ENCODE measurements at places on chromosomes 4 and X.

DNA sequence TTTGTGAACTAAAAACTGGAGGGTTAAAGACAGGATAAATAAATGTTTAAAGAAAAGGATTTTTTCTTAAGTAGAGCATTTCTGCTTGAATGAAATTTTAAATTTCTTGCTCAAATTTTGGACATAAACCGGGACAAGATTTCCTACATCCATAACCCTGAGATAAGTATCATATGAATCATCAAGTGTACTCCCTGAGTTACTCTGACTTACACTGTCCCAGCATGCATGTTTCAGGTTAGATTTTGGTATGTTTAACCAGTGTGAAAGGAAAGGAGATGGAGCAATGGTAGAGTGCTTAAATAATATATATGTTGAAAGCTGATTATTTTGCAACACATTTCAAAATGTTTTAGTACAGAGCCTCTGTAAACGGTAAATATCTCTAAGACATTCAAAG, 175.2 kb downstream of the ADGRL3 start:
- H3K27ac ChIP-seq = no peak overlapping the region
- no peaks in the 10 kb centered on the region for H3K36me3 ChIP-seq
- no peaks in the 10 kb centered on the region for H3K27me3 ChIP-seq
- DNase-seq = peak; percentile 35

- no peaks in the 10 kb centered on the region for H3K4me1 ChIP-seq
- H3K27ac ChIP-seq = peak overlapping the region; percentile 86
- peaks cover 2% of the 10 kb centered on the region for H3K36me3 ChIP-seq
- H3K4me3 ChIP-seq = peak overlapping the region; percentile 79
- no peak for DNase-seq
Measured at GRCh38 chr4:53378171-53378482, 686 bp downstream of the FIP1L1 start.

GRCh38 chr4:7831858-7832730, 107.6 kb downstream of the AFAP1 start:
- no peak for DNase-seq
- H3K27me3 ChIP-seq = no peaks in the 10 kb centered on the region
- peaks cover 26% of the 10 kb centered on the region for H3K4me1 ChIP-seq
- peak overlapping the region; percentile 86 for H3K27ac ChIP-seq
- no peak overlapping the region for H3K4me3 ChIP-seq

GRCh38 chrX:40068048-40068447, 29.7 kb downstream of the BCOR start:
- H3K4me1 ChIP-seq = no peaks in the 10 kb centered on the region
- H3K27me3 ChIP-seq = no peaks in the 10 kb centered on the region
- DNase-seq = no peak
- no peak overlapping the region for H3K27ac ChIP-seq
- H3K4me3 ChIP-seq = no peak overlapping the region
- H3K36me3 ChIP-seq = no peaks in the 10 kb centered on the region

- DNase-seq = no peak
- H3K27ac ChIP-seq = no peak overlapping the region
- no peaks in the 10 kb centered on the region for H3K36me3 ChIP-seq
- no peak overlapping the region for H3K4me3 ChIP-seq
Measured at GRCh38 chr4:184282251-184282713, 64.6 kb upstream of the ENPP6 start.

- H3K36me3 ChIP-seq = no peaks in the 10 kb centered on the region
- H3K4me1 ChIP-seq = no peaks in the 10 kb centered on the region
- H3K4me3 ChIP-seq = no peak overlapping the region
Measured at GRCh38 chr4:101321481-101322042, 25.8 kb downstream of the PPP3CA start.

DNA sequence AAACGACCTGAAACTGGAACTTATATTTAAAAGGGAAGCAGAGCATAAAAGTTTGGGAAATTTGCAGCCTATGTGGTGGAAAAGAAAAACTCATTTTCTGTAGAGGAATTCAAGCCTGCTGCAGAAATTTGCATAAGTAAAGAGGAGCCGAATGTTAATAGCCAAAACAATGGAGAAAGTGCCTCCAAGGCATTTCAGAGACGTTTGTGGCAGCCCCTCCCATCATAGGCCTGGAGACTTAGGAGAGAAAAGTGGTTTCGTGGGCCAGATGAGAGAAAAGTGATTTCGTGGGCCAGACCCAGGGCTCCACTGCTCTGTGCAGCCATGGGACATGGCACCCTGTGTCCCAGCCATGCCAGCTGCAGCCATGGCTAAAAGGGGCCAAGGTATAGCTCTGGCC, 361.9 kb downstream of the PCDH19 start:
- H3K4me3 ChIP-seq = no peak overlapping the region
- no peak overlapping the region for H3K27ac ChIP-seq
- no peak for DNase-seq
- no peaks in the 10 kb centered on the region for H3K27me3 ChIP-seq
- no peaks in the 10 kb centered on the region for H3K36me3 ChIP-seq

DNA sequence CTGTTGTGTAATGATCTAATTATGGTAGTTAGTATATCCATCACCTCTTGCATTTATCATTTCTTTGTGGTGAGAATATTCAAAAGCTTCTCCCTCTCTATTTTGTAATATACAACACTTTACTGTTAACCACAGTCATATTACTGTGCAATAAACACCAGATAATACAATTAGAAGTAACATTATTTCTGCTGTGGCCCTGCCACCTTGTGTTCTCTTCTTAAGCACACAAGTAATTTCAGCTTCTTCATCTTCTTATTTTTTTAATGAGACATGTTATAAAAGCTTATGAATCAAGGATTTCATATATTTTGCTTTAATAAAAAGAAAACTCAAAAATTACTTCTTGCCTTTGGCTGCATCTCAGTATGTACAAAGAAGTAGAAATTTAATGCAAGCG, 675.2 kb upstream of the INTU start:
- H3K27ac ChIP-seq = no peak overlapping the region
- no peaks in the 10 kb centered on the region for H3K27me3 ChIP-seq
- H3K4me3 ChIP-seq = no peak overlapping the region
- H3K36me3 ChIP-seq = no peaks in the 10 kb centered on the region

GRCh38 chr4:85445050-85445639, 29.8 kb upstream of the ARHGAP24 start:
- no peaks in the 10 kb centered on the region for H3K27me3 ChIP-seq
- no peaks in the 10 kb centered on the region for H3K36me3 ChIP-seq
- no peak for DNase-seq
- H3K27ac ChIP-seq = no peak overlapping the region
- no peak overlapping the region for H3K4me3 ChIP-seq

DNA sequence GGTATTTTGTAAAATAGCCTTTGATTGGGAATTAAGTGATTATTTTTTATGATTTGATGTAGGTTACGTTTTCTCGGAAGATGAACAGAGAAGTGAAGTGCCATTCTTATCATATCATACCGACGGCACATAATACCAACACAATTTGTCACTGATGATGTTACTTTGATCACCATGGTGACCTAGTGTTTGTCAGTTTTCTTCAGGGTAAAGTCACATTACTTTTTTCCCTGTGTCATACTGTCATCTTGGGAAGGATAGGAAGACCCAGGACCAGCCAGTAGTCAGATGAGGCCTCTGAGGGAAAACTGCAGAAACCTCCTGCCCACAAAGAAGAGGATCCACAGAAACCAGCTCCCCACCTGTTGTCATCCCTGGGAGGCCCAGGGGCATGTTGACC, 1.3 kb upstream of the MAGEC1 start:
- no peaks in the 10 kb centered on the region for H3K36me3 ChIP-seq
- H3K4me1 ChIP-seq = no peaks in the 10 kb centered on the region
- no peak for DNase-seq
- H3K27ac ChIP-seq = no peak overlapping the region
- no peaks in the 10 kb centered on the region for H3K27me3 ChIP-seq

DNA sequence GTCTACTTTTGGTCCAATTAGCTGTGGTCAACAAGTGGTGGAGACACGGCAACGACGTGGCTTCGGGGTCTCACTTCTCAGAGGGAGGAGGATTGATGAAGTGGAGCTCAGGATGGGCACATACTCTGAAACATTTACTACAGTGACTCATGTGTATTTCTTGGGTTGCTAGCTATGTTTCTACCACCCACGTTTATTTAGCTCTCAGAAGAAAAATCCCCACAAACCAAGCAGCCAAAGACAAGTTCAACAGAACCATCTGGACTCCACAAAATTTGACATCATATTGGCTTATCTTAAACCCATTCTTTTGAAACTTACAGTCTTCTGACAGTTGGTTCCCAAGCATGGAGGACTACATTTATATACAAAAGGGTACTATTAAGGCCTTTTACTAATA, 158.0 kb downstream of the CBLL2 start:
- H3K36me3 ChIP-seq = no peaks in the 10 kb centered on the region
- no peak overlapping the region for H3K4me3 ChIP-seq

DNA sequence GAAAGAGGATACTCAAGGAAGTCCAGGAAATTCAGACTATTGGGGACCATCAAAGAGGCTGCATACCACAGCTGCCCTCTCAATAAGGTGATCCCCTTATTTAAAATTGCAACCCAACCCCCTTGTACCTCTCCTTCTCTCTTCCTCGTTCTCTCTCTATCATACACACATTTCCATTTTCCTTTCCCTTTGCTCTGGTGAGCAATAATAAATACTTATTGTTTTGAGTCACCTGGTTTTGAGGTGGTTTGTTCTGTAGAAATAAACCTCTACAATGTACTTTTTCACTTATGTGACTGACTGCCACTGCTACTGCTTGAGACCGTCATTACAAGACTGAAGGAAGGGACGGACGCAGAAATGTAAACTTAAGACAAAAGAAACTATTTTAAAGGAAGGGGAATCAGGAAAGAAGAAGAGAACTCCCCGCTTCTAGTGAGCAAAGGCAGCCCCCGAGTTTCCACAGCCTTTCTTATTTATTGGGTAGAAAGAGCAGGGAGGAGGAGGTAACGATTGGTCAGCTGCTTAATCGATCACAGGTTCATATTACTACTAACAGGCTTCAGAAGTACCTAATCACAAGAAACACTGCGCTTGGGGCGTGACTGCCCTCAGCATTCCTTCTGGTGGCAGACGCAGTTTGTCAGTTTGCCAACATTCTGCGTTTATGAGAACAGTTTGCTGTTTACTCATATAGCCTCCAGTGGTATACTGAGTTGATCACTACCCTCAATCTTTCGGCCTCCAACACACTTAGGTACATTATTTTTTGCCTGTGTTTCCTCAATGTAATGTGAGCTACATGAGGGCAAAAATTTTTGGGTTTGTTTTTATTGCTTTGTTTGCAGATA, 16.9 kb upstream of the TMEM165 start:
- H3K36me3 ChIP-seq = no peaks in the 10 kb centered on the region
- no peak overlapping the region for H3K27ac ChIP-seq
- no peak for DNase-seq
- no peak overlapping the region for H3K4me3 ChIP-seq
- no peaks in the 10 kb centered on the region for H3K4me1 ChIP-seq

GRCh38 chrX:37692918-37693317, 7.3 kb downstream of the XK start:
- no peaks in the 10 kb centered on the region for H3K27me3 ChIP-seq
- no peak overlapping the region for H3K27ac ChIP-seq
- peak; percentile 14 for DNase-seq
- H3K36me3 ChIP-seq = no peaks in the 10 kb centered on the region

DNA sequence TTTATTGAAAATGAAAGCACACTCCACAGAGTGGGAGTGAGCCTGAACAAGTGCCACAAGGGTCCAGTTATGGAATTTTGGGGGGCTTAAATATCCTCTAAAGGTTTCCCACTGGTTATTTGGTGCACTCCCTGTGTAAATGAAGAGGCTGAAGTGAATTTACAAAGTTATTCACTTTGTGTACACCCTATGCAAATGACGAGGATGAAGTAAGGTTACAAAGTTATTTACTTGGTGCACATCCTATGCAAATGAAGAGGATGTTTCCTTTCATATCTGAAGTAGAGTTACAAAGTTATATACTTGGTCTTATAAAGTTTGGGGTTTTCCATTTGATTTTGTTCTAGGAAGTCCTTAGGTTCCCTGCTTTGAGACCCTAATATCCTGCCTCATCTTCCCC, 13.1 kb downstream of the NLRP2B start:
- DNase-seq = no peak
- no peaks in the 10 kb centered on the region for H3K4me1 ChIP-seq
- no peak overlapping the region for H3K27ac ChIP-seq
- no peaks in the 10 kb centered on the region for H3K27me3 ChIP-seq
- no peaks in the 10 kb centered on the region for H3K36me3 ChIP-seq

GRCh38 chr4:88697141-88697540, 488 bp downstream of the NAP1L5 start:
- H3K27ac ChIP-seq = peak overlapping the region; percentile 62
- no peaks in the 10 kb centered on the region for H3K4me1 ChIP-seq
- DNase-seq = peak; percentile 52
- H3K4me3 ChIP-seq = peak overlapping the region; percentile 55
- H3K36me3 ChIP-seq = no peaks in the 10 kb centered on the region

GRCh38 chrX:7294483-7294882, 146.5 kb upstream of the PUDP start:
- H3K27ac ChIP-seq = no peak overlapping the region
- DNase-seq = no peak

DNA sequence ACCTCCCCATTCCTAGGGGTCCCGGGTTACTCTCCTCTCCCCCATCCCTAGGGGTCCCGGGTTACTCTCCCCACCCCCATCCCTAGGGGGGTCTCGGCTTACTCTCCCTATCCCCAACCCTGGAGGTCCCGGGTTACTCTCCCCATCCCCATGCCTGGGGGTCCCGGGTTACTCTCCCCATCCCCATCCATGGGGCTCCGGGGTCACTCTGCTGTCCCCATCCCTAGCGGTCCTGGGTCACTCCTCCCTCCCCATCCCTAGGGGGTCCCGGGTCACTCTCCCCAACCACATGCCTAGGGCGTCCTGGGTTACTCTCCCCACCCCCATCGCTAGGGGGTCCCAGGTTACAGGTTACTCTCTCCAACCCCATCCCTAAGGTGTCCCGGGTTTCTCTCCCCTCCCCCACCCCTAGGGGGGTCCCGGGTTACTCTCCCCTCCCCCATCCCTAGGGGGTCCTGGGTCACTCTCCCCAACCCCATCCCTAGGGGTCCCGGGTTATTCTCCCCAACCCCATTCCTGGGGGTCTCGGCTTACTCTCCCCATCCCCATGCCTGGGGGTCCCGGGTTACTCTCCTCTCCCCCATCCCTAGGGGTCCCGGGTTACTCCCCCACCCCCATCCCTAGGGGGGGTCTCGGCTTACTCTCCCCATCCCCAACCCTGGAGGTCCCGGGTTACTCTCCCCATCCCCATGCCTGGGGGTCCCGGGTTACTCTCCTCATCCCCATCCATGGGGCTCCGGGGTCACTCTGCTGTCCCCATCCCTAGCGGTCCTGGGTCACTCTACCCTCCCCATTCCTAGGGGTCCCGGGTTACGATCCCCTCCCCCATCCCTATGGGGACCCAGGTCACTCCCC, 821 bp downstream of the ASMTL start:
- peak overlapping the region; percentile 72 for H3K27ac ChIP-seq
- no peak for DNase-seq
- H3K36me3 ChIP-seq = no peaks in the 10 kb centered on the region

DNA sequence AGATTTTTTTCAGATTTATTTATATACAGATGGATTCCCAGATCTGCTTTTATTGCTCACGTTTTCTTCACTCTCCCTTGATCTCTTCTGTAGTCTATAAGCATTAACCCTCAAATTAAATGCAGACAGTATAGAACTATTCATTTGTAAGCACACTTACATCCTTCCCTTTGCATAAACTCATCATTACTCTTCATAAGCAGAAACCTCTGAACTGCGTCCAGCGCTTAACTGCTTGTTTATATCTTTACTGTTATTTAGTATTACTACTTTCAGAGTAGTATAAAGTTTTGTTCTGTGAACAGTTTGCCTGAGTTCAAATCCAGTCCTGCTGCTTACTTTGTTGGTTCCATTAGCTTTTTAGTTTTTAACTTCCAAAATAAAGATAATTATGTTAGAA, 132.9 kb downstream of the STIM2 start:
- peak; percentile 28 for DNase-seq
- H3K36me3 ChIP-seq = no peaks in the 10 kb centered on the region
- no peaks in the 10 kb centered on the region for H3K27me3 ChIP-seq
- no peak overlapping the region for H3K4me3 ChIP-seq
- no peak overlapping the region for H3K27ac ChIP-seq
